ENCODE measurements at places on chromosomes 4 and X.

- no peak for DNase-seq
These were observed 75.8 kb upstream of the AFF2 start for GRCh38 chrX:148424570-148424969.

DNA sequence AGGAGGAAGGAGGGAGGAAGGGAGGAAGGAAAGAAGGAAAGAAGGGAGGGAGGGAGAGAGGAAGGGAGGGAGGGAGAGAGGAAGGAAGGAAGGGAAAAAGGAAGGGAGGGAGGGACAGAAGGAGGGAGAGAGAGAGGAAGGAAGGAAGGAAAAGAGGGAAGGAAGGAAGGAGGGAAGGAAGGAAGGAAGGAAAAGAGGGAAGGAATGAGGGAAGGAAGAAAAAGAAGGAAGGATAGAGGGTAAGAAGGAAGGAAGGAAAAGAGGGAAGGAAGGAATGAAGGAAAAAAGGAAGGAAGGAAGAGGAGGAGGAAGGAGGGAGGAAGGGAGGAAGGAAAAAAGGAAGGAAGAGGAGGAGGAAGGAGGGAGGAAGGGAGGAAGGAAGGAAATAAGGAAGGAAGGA lies 796.8 kb downstream of the ARAP2 start:
- no peak for DNase-seq

- no peak for DNase-seq
These were observed 267.3 kb upstream of the GATB start for GRCh38 chr4:152028131-152028530.

DNA sequence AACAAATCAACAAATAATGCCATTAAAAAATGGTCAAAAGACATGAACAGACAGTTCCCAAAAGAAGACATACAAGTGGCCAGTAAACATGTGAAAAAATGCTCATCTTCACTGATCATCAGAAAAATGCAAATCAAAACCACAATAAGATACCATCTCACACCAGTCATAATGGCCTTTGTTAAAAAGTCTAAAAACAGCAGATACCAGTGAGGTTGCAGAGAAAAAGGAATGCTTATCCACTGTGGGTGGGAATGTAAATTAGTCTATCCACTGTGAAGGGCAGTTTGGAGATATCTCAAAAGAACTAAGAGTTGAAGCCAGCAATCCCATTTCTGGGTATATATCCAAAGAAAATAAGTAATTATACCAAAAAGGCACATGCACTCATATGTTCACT lies 668.1 kb upstream of the CPEB2 start:
- no peak for DNase-seq

DNA sequence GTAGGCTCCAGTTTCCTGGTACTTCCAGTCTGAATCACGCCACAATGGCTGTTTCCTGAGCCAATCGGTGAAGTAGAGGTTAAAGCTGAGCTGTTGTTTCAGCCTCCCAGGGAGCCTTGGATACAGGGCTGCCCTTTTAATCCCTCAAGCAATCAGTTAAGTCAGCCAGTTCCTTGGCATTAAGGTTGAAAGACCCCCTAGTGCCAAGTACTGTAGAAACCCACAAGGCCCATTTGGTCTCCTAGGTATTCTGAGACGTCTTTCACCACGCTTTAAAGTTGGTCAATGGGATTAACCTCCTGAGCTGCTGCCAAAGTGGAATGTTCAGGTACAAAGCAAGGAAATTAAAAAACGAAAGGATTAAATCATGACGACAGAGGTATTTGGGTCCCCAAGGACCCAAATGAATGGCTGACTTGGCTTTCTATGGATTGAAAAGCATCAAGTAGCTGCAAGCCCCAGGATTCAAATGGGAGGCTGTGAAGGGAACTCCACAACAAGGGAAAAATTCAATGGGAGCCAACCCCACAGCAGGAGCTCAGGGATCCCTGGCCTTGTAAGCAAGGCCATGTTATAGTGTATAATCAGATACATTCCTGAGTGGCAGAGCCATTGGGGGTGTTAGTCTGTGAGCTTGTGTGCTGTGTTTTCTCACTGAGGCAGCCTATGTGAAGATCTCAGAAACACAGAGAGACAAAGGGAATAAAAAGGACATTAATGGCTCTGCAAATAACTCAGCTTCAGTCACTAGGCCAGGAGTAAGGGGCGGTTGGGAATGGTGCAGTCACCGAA lies 86.0 kb downstream of the ATG4A start:
- no peak for DNase-seq

- DNase-seq, result no peak
These were observed 13.4 kb downstream of the RBMX2 start for GRCh38 chrX:130415201-130415600.

DNA sequence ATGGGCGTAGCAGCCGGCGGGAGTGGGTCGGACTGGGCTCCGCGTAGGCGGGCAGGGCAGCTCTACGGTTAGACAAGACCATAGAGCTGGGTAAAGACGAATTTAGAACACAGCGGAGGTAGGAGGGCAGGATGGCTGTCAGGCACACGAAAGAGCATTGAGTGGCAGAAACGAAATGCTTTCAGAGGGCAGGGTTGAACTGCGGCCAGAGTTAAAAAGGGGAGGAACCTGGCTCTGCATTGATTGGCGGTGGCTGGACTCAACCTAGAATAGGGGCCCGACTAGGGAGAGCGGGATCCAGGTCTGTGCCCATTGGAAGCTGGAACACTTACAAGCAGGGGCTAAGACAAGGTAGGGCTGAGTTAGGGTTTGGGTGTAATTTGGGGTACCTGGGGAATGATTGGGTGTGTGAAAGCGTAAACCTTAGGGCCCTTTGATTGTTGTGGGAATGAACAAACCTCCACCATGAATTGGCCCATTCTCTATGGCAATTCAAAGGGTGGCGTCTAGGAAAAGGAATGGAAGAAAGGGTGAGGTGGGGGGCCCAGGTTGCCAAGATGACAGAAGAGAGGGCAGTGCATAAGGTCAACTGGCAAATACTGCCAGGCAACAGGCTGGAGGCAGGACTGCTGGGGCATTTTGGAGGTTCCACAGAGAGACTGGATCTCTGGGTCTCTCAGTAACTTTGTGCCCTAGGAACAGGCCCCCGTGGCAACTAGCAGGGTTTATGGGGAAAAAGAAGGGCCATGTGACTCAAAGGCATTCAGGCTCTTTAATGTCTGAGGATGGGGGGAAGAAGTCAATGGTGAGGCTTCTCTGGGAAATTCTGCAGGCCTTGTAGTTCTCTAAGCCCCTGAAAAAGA lies 911 bp upstream of the ELK1 start:
- DNase-seq, result no peak

DNA sequence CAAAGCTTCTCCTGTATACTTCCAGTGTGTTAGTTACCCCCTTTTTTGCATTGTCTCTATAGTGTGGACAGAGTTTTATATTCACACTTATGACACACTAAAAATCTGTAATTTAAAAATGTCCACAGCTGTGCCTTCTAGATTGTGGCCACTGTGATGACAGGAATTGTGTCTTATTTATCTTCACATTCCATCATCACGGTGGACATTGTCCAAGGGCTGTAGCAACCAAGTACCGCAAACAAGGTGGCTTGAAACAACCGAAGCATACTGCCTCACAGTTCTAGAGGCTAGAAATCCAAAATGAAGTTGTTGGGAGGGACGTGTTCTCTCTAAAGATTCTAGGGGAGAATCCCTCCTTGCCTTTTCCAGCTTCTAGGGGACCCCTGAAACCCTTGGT lies 32.3 kb downstream of the CHRNA9 start:
- no peak for DNase-seq

DNA sequence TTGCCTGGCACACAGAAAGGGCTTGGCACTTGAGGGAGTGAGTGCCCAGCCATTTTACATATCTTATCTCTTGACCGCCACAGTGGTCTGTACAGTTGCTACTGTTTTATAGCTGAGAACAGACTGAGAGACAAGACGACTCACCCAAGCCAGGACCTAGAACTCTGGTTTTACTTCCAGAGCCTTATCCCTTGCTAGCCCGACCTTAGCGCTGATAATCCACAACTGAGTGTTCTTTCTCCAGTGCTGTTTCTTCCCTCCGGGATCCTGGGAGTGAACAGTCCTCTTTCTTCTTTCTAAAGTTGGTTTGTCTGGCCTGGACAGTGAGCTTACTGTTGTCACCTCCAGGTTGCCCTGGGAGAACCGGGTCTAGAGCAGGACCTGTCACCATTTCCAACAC lies 52.5 kb upstream of the TADA2B start:
- DNase-seq, result no peak

DNA sequence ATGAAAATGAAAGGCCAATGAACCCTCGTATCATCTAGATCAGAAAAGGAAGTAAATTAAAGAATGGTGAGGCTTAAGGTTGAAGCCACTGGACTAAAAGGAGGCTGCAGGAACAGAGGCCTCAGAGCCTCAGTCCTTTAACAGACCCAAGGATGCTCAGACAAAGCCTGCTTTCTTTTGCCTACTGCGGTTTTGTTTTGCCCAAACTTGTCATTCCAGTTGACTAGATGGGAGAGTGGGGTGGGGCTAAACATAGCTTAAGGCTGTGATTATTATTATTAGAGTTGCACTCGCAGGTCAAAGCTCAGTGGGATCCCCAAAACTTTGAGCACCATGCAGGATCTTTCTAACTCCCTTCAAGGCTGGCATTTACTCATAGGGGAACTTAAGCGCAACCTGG lies 163.9 kb downstream of the RBM46 start:
- no peak for DNase-seq

- no peak for DNase-seq
These were observed 258.6 kb downstream of the CAMK2D start for GRCh38 chr4:113502906-113503305.

- no peak for DNase-seq
These were observed 8.5 kb downstream of the HTT start for GRCh38 chr4:3082925-3083515.

DNA sequence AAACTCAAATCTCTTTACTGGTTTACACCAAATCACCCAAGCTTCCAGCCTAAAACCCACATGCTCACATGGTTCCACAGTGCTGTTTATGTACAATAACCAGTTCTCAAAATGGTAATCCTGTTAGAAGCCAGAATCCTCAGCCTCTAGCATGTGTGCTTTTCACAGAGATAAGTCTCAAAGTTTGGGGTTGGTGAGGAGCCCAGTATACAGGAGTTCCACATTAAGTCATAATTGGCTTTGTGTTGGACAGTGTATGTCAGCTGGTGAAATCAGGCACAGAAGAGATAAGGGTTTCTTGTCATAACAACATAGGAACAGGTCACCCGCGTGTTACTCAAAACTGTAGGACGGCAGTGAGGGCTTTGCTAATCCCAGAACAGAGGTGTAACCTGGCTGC lies at the start of gene TRIML1:
Gene TRIML1, plus strand, starts transcription at position 301 of the 400 bp plus-strand sequence. CDS start 118 bp downstream, outside the sequence.
- DNase-seq, result no peak

DNA sequence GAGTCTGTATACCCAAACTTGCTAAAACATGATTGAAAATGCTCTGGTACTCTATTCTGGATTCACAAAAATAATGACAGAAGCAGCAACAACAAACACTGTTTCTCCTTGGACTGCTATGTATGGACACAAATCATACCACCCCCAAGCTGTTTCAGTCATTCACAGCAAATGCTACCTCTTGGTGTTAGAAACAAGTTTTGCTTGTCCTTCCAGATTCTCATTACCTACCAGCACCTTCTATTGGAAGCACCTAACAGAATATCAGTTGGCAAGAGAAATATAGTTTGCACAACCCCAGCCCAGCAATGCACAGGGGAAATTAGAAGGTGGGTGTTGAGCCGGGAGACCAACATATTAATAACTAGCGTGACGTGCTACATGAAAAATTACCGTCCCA lies 1950.9 kb downstream of the C4orf33 start:
- DNase-seq, result no peak

- no peak for DNase-seq
These were observed 319 bp upstream of the MAGEH1 start for GRCh38 chrX:55451626-55451989.

GRCh38 chrX:443536-444210 lies 57.0 kb upstream of the PPP2R3B start:
- DNase-seq, result no peak

- peak; percentile 20 for DNase-seq
These were observed 70.2 kb downstream of the GC start for GRCh38 chr4:71713611-71714203.

DNA sequence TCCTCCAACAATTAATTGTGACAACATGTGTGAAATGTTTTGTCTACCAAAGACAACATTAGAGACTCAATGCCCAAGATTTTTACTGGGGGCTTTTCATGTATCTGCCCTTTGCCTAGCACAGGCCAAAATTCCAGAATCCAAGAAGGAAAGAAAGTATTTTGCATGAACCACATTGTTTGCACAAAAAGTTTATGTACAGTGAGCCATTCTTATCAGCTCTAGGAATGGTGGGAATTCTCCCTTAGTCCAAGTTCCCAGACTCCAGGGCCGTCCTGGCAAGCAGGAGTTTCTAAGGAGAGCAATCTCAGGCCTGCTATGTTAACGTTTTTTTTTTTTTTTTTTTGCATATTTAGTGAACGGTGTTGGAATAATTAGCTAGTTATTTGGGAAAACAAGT lies 21.6 kb downstream of the GPRASP1 start:
- no peak for DNase-seq

GRCh38 chr4:38213083-38213805 lies 253.0 kb downstream of the PTTG2 start:
- DNase-seq, result no peak

DNA sequence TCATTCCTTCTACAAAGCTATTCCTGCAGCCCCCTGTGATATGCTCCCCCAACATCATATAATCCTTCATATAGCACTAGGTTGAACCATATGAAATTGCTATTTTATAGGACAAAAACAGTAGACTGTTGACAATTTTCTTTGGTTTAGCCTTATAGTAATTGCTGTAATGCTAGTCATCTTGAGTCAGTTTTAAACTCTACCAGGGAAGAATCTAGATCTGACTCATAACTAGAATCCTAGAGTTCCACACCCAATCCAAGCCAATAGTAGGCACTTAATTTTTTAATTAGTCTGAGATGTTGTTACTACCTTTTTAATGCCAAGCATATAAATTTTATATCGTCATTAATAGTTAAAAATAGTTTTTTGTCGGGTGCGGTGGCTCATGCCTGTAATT lies 136.8 kb downstream of the CHRNA9 start:
- DNase-seq, result no peak

GRCh38 chrX:118990512-118991227 lies 16.3 kb downstream of the LONRF3 start:
- no peak for DNase-seq

- no peak for DNase-seq
These were observed 53.1 kb upstream of the PLAC1 start for GRCh38 chrX:134711135-134711921.

DNA sequence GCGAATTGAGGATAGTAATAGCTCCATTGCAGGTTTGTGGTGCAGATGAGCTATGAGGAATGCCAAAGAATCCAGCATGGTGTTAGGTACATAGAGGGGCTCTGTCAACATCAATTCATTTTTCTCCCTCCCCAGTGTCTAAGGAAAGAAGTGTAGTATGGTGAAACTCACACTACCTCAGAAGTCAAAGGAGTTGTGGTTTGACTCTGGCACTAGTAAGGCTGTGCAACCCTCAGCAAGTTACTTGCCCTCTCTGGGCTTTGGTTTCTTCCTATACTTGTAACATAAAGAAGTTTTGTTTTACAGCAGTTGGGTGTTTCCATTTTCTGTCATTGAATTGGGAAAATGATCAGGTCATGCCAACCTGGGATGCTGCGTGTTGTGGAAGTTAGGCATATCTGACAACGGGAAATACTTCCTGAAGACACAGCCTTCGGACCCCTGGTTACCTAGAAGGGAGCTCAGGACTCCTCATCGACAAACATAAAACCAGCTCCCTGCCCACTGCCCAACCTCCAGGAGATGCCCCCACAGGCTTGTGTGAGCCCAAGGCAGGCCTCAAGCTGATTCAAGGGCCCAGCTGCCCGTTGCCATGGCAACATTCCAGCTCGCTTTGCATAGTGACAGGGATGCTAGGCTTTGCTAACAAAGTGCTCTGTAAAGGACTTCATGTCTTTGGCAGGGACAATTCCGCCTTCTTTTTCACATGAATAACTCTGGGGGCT lies 71.4 kb downstream of the RTL5 start:
- DNase-seq, result peak; percentile 22
